ENCODE measurements at places on chromosomes 12 and 14.

GRCh38 chr14:94025720-94026119, 420 bp upstream of the OTUB2 start:
- DNase-seq, result no peak

- no peak for DNase-seq
Measured at GRCh38 chr12:31634620-31635019, 24.9 kb upstream of the ETFBKMT start.

DNA sequence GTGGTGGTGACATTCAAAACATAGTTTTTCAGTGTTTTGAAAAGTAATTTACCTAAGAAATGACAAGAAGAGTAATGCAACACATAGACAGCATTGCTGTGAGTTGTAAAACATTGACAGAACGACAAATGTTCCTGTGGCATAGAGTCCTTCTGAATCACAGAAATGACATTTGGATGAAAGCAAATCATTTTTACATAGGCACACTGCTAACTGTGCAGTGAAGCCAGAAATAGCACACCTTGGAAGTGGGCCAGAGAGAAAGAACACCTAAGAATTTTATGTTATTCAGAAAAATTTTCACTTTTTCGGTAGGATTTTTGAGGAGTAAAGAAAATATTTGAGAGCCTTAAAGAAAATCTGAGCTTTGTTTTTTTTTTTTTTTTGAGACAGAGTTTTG, 100.6 kb downstream of the ANO4 start:
- DNase-seq, result no peak

DNA sequence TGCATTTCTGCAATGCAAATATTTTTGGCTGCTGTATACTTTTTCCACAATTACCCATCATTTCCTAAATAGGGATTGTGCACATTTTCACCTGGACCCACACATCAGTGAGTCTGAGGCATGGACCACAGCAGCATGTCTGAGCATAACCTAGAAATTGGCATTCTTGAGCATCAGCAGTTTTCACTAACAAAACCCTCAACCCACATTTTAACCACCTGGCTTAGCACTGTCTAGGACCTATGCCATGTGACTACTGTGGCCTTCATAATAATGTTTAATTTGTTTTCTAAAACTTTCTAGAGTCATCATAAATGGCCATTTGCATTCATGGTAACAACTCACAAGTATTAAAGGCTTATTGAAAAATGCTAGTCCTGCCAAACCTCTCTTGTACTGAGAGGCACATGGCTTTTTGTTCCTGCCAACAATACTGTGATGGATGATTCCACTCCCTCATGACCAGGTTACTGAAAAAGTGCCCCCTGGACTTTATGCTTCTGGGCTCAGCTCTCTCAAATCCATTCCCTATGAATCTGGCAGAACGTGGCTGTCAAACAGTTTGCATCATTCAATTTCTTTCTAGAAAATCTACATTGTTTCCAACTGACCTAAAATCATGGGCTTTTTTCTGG, 240.0 kb downstream of the MDGA2 start:
- DNase-seq, result no peak

- DNase-seq, result no peak
Measured at GRCh38 chr12:49564686-49565405, 3.1 kb downstream of the MCRS1 start.

GRCh38 chr14:74865156-74865555, 10.8 kb downstream of the PROX2 start:
- DNase-seq, result no peak

DNA sequence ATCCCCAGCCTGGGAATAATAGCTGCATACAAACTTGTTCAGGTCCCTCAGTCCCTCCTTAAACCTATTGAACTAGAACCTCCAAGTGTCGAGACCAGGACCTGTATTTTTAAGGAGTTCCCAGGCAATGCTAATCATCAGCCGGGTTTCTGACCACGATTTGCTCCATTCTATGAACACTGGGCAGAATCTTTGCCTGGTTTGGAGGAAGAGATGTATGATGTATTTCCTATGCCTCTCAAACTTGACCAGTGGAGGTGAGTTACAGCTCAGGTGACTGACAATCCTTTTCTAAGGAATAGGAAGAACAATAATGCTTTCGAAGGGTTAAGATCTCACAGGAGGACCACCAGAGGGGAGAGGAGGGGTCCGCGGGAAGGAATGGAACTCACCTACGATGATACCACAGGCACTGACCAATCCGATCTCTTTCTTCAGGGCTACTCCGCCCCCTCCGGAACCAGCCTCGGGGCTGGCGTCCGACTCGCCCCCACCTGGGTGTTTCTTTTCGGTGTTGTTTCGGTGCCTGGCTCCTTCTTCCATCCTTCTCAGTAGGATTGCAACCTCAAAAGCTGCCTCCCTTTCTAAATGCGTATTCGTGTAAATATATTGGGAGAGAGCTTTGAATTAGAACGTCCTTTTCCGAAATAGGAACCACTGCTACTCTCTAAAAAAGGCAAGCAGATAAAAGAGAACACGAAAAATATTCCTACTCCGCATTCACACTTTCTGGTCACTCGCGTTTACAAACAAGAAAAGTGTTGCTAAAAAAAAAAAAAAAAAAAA, 895 bp downstream of the SLC7A8 start:
- DNase-seq, result no peak

GRCh38 chr12:102903337-102904007, 13.6 kb downstream of the PAH start:
- no peak for DNase-seq

GRCh38 chr12:70221626-70222025, 21.6 kb upstream of the CNOT2 start:
- no peak for DNase-seq

GRCh38 chr14:54120260-54120659, 163.6 kb upstream of the BMP4 start:
- no peak for DNase-seq

- DNase-seq, result no peak
Measured at GRCh38 chr12:121871467-121871866, 12.8 kb upstream of the HPD start.

DNA sequence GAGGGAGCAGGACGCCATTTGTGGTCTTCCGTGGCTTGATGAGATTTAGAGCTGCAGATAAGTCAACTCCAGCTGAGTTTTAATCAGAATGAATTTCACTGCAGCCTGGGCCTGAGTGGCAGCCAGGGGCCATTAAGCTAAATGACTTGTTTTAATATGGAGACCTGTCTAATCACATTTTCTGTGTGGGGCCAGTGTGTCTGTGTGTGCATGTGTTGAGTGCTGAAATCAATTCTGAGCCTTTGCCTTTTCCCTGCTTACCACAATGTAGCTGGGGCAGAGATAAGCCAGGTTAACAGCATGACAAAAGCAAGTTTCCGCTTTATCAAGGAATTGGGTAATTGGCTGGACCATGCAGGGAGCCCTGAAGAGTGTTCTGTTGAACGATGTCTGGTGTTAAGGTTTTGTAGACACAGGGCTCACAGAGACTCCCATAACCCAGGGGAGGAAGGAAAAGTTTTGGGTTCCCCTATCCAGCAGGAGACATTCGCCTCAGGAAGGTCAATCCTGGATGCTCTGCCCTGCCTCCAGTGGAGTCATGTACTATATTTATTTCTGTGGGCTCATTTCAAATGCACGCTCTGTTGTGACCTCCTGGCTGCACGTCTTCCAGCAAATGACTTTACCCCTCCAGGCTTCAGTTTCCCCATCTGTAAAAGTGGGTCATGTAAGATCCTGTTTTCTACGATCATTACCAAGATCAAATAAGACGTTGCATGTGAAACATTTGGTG, 24.2 kb downstream of the RPH3A start:
- DNase-seq, result no peak

DNA sequence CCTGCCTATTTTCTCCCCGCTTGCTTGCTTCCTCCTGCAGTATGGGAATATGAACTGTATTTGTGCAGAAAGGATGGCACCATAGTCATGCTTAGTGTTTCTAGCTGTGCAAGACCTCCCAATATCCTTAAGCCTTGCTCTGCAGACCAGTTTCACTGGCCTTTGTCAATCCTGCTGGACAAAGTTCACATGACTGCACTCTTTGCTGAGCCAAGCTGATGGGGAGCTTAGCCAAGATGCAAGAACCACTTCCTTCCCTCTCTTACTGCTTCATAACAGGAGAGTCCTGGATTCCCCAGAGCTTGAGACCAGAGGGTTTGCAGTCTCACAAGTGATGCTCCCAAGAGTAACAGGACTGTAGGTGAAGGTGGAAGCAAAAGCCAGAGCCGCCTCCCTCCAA, 3.8 kb downstream of the ASIC1 start:
- DNase-seq, result no peak

GRCh38 chr12:83958997-83959396, 953.6 kb downstream of the SLC6A15 start:
- DNase-seq, result no peak

DNA sequence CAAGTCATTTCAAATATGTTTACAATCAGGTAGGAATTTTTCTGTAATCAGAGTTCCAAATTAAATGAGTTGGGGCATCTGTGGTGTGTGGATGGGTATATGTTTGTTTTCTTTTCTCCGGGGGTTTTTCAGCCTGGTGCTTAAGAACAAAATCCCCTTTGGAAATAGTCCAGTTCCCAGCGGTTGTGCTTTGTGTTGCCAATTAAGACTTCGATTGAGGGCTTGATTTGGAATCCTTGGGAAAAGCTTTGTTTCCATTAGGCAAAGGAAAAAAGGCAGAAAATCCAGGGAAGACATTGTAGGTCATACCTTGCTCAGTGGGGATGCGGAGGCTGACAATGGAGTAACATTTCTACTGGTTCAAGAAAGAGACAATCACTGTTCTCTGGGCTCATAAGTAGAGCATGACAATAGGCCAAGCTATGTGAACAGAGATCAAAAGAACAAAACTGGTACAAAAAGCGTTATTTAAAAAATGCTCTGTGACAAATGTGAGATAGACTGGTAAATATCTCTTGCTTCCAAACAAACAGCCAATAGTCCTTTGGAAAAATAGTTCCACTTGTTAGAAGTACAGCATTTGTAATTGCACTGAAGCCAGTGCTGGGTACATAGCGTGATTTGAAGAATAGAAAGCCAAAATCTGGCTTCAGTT, 79.7 kb downstream of the EML1 start:
- no peak for DNase-seq

GRCh38 chr12:51217133-51217967, 512 bp downstream of the POU6F1 start:
- peak; percentile 37 for DNase-seq

DNA sequence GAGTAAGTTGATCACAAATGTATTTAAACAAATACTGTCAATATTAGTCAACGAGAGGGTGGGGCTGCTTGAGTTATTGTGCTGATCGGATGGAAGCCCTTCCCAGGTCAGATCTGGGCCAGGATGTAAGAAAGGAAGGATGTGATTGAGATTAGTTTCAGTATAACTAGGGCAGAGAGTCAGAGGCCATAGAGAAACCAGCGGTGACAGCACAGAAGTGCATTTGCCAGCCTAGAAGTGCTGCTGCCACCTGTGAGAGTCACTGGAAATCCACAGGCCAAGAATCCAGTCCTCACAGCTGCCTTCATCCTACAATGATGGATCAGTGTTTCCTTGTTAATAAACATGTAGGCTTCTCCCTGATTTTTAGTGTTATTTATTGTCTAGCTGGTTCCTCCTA, 9.8 kb upstream of the FERMT2 start:
- no peak for DNase-seq

- DNase-seq, result no peak
Measured at GRCh38 chr12:71134405-71134804, 23.4 kb downstream of the TSPAN8 start.

GRCh38 chr12:26231921-26232320, 36.5 kb downstream of the SSPN start:
- DNase-seq, result no peak

GRCh38 chr14:93274055-93274806, 58.6 kb downstream of the BTBD7 start:
- no peak for DNase-seq

DNA sequence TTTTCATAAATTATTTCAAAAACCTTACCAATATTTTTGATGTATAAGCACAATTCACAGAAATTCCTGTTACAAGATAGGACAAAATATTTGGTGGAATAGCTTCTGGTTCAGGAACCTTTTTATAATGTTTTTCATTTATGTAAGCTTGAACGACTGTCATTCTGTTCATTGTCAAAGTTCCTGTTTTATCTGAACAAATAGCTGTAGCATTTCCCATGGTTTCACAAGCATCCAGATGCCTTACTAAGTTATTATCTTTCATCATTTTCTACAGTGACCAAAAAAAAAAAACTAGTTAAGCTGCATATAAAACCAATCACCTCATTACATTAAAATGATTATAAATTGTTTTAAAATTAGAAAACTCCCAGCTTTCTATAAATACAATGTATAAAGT, 87.1 kb downstream of the ATP2B1 start:
- DNase-seq, result no peak

DNA sequence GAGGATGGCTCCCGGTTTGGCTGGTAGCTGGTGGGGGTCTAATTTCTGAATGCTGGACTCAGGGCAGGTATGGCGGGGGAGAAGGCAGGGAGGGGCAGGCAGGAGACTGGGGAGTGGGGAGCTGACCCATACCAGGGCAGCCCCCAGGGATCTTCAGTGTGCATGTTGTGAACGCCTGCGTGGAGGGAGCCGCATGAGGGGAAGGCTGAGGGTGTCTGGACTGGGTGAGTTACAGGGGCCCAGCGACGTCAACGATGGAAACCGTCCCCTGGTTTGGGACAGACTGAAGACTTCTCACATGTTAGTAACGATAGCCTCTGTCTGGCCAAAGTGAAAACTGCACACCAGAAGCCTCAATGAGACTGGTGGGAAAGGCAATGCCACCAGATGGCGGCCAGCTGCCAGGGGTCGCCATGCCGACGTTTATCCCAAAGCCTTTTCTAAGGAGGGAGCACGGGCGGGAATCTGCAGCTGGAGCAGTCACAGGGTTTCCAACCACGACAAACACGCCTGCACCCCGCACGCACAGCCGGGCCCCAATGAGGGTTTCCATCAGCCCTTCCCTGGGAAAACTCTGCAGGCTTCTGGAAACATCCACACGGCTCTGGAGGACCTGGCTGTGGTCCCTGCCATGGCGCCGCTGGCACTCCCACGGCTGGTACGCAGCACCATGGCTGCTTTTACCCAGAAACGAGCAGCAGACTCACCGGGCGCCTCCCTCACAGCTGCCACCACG, 14.0 kb downstream of the PGAM5 start:
- DNase-seq, result no peak

GRCh38 chr14:56342494-56342942, 224.3 kb downstream of the PELI2 start:
- DNase-seq, result no peak

GRCh38 chr12:5396541-5396940, 35.4 kb upstream of the NTF3 start:
- DNase-seq, result no peak

DNA sequence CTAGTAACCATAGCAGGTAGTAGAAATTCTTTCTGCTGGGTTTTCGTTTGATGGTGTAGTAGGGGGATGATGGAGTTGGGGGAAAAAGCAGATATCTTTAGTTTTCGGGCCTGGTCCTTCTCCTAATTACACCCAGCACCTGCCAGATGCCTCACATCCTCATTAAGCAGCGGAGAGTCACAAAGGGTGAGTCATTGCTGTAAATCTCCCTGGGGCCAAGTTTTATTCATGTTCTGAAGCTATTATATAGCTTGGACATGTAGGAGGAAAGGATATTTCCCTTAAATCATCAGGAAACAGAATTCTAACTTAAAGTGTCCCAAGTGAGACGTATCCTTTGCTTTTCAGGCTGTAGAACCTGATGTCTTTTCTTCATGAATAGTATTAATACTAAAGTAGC, 4.9 kb upstream of the NECAP1 start:
- no peak for DNase-seq

- no peak for DNase-seq
Measured at GRCh38 chr14:38053666-38054065, 154.0 kb upstream of the SSTR1 start.
